H4 (cell line): ENCODE measurements at places on chromosomes 12 and 14. TPM values are rescaled to one million over a fixed set of nuclear protein-coding genes. Genes with fewer than 3 reads are reported as not detected.

GRCh38 chr14:33451211-33451610, 499.7 kb downstream of the EGLN3 start:
- no peak for DNase-seq

DNA sequence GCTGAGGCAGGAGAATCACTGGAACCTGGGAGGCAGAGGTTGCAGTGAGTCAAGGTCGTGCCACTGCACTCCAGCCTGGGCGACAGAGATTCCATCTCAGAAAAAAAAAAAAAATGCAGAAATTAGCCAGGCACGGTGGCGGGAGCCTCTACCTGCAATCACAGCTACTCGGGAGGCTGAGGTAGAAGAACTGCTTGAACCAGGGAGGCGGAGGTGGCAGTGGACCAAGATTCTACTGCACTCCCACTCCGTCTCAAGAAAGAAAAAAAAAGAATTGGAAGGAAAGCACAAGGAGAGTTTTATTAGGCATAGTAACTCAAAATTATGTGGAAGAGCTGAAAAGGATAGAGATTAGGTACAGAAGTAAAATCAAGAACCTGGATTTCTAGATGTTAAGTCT, 20.8 kb upstream of the AMHR2 start:
- no peak for DNase-seq

- DNase-seq, result no peak
Measured at GRCh38 chr12:122851820-122852219, 16.6 kb downstream of the HIP1R start.

- DNase-seq, result no peak
Measured at GRCh38 chr12:56469007-56469930, 891 bp downstream of the SPRYD4 start.

- DNase-seq, result no peak
Measured at GRCh38 chr12:44307506-44308168, 471.8 kb downstream of the TMEM117 start.

TAS2R9 gene
- not detected in 2 replicates for total RNA-seq
